ENCODE measurements at places on chromosomes 16 and 17.

DNA sequence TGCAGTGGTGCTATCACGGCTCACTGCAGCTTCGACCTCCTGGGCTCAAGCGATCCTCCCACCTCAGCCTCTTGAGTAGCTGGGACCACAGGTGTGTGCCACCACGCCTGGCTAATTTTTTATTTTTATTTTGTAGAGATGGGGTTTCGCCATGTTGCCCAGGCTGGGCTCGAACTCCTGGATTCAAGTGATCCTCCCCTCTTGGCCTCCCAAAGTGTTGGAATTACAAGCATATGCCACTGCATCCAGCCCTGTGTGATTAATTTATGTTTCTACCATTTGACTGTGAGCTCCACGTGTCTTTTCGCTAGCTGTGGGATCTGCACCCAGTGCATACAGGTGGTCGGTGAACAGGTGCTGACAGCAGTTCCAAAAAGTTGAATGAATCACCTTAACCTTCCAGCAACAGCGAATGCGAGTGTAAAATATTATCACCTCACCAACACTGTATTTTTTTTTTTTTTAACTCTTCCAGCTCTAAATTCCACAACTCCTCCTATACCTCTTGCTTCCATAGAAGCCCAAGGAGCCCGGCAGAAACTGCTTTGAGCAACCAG lies 484 bp upstream of the NUDT7 start:
- peak; percentile 2 for DNase-seq

DNA sequence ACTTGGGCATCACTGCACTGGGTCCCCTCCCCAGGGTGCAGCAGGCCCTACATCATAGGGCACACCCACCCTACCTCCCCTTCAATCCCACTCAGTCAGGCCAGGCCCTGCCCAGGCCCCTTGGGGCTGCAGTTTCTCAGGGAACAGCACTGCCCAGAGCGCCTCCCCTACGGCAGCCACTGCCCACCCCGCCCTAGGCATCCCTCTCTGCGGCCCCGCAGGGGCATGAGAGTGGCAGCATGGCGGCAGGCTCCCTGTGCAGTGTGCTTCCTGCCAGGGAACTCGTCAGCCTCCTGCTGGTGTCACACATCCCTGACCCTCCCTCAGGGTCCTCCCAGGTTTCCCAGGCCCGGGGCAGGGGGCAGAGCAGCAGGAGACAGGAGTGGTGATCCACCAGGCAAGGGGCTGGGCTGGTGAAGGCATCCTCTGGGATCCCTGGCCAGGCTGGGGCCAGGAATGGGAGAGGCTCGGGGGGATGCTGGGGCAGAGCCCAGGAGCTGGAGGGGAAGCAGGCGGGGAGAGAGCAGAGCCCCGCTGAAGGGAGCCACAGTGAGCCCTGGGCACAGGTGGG lies 16.2 kb upstream of the BAHCC1 start:
- DNase-seq: no peak

- DNase-seq: no peak
These were observed 149.9 kb downstream of the ENGASE start for GRCh38 chr17:79224476-79224875.

DNA sequence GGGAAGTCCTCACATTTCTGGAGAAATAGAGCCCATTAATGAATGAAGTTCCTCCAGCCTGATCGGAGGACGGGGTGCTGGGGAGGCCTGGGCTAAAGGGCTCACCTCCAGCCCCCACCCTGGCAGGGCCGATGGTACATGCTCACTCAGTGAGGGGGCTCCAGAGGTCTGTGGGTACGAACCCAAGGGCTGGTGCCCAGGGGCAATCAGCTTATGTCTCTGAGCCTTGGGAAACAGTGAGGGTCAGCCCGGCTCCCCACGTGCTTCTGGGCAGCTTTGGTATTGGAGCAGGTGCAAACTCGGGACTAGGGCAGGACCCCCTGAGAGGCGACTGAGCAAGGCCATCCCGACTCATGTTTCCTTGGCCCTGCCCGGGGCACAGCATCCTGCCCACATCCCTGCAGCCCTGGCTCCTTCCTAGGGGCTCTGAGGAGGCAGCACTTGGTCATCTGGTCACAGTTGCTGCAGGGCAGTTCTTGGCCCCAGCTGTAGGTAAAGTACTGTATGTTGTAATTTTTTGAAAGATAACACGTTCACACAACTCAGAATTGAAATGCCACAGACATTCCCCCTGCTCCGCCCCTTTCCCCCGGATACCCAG lies 969 bp upstream of the CETP start:
- DNase-seq: no peak

- no peak for DNase-seq
These were observed 36.4 kb upstream of the TMEM97 start for GRCh38 chr17:28282596-28282995.

- DNase-seq: no peak
These were observed 292.4 kb upstream of the FOXF1 start for GRCh38 chr16:86217891-86218270.

DNA sequence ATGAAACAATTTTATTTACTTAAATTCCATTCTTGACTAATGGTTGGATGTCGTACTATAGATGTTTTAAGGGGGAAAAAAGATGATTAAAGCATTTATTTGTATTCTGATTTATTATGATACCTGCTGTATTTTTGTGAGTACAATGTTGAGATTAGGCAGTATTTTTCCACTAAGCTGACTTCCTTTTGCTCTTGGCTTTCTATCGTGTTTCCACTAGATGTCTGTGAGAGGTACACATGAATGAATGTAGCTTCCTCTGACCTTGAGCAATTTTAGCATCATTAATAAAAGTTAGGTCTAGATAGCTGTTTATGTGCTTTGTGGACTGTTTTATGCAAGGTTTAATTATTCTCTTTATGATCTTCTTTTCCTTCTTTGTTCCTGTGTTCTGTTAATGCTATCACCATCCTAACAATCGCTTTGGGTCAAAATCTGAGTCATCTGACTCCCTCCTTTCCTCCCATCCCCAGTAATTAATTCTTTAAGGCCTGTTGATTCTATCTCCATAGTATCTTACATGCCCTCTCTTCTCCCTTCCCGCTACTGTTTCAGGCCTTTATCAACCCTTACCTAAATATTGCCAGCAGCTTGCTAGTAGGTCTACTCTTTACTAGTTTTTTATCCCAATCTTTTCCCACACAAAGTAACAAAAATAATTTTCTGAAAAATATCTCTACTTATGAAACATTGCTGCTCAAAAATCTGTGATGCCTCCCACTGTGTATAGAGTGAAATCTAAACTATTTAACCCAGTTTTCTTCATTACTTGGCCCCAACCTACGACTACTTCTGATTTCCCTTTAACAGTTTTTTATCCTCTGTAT lies 76.0 kb downstream of the VMP1 start:
- DNase-seq: no peak

All from Panc1 (cell line).